Karpas-422 (cell line): ENCODE measurements at places on chromosomes 2 and 18. TPM values are rescaled to one million over a fixed set of nuclear protein-coding genes. Genes with fewer than 3 reads are reported as not detected.

ANKRD30BL gene
- total RNA-seq: not detected in 2 replicates

SP110 gene
- total RNA-seq: 30.8 and 60.6 TPM in 2 replicates

- no peak for DNase-seq
Observed at GRCh38 chr2:73133566-73134197, 20.9 kb upstream of the RAB11FIP5 start.

DNA sequence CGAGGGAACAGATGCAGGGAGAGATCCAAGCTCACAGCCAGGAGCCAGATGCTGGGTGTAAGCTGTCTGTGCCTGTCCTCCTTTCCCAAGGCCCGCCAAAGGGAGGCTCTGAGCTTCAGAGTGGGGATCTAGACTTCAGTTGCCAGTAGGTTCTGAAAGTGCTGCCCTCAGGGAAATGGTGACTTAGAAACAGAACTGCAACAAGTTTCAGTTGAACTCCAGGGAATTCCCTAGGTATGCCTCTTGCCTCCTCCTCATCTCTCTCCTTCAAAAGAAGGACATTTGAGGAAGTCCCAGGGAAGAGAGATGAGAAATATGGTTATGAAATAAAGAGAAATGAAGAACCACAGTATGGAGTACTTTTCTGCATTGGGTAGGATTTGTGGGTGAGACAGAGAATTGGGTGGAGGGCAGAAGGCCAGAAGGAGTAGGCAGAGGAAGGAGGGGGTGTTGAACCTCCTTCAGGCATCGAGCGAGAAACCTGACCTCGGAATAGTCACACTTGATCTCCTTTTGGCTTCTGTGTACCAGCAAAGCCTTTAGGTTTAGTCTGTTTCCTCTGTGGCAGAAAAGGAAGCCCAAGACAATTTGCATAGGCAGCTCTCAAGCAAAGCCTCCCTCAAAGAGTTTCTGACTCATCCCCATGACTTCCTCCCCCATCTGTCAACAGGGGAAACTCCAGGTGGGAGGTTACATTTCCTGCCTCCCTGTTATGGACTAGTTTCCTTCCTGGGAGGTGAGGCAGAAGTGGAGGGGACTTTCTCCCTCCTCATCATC, 45.7 kb downstream of the QPCT start:
- peak; percentile 89 for DNase-seq

DNA sequence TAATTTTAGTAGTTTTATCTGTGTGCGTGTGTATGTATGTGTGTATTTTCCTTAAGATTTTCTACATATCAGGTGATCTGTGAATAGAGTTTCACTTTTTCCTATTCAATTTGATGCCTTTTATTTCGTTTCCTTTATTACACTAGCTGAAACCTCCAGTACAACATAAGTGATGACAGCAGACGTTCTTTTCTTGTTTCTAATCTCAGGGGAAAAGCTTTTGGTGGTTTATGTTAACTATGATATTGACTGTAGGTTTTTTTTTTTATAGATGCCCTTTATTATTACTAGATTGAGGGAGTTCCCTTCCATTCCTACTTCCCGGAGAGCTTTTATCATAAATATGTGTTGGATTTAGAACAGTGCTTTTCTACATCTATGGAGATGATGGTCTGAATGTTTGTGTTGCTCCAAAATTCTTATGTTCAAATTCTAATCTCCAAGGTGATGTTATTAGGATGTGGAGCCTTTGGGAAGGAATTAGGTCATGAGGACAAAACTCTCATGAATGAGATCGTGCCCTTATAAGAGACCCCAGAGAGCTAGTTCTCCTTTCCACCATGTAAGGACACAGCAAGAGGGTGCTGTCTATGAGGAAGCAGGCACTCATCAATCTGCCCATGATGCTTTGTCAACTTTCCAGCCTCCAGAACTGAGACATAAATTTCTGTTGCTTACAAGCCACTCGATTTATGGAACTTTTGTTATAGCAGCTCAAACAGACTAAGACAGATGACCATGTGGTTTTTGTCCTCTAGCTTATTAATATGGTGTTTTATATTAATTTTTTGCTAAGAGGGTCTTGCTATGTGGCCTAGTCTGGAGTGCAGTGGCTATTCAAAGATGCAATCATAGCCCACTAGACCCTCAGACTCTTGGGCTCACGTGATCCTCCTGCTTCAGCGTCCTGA, 5.9 kb upstream of the RHBDD1 start:
- no peak for DNase-seq

DNA sequence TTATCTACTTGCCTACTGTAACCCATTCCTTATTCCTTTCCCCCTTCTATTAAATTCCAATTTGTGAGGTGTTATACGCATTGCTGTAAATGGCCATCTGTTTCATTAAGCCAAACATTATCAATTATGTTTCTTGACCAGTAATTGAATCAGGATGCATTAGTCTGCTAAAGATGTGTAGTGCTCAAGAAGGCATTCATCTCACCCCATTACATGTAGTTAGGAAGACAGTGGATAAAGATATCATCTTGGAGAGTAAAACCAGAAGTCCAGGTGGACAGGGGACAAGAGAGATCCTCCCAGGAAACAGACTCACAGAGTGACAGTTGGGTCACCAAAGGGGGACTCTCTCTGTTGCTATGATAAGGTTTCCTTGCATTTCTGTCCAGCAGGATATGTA, 73.3 kb upstream of the FAM98A start:
- DNase-seq: no peak

DNA sequence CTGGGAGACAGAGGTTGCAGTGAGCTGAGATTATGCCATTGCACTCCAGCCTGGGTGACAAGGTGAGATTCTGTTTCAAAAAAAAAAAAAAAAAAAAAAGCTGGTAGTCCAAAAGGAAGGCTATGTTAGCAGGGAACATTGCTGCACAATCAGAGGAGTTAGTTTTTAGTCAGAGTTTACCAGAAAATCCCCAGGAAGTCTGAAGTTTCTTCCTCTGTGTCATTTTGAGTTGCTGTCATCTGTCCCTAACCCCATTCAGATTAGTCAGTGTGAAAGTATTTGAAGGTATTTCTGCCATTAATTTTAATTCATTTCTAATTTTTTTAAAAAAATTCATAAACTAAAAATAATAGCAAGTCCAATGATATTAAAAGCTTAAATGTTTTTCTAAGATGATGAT, 33.5 kb upstream of the CERS6 start:
- DNase-seq: no peak

DNA sequence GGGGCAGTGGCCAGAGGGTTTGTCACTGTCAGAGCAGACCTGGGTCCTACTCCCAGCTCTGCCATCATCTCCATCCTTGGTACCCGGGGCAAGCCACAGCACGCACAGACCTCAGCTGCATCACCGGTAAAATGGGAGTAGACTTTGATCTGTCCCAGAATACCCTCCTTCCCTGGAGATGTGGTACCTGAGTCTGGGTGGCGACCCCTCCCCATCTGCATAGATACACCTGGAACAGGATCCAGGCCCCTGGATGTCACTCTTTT, 64.0 kb downstream of the ZFP36L2 start:
- DNase-seq: no peak
